ENCODE measurements at places on chromosomes 7 and 10.
A peak's percentile ranks its signal among the peaks of the same experiment; 100 is the strongest.

DNA sequence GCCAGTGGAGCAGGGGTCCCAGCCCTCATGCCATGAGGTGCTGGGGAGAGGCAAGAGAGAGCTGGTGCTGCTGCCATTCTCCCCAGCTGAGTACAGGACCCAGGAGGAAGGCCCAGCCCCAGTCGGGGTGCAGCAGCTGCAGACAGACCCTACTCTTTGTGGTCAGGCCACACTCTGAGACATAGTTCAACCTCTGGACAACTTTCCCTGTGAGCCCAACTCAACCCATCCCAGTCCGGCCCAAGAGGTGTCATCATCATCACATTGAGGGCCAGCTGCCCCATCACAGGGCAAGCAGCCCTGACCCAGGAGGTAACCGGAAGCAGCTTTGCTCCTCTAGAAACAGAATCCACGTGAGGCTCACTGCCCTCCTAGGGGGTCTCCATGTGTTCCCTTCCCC lies 133.8 kb upstream of the KCNMA1 start:
- DNase-seq: no peak

DNA sequence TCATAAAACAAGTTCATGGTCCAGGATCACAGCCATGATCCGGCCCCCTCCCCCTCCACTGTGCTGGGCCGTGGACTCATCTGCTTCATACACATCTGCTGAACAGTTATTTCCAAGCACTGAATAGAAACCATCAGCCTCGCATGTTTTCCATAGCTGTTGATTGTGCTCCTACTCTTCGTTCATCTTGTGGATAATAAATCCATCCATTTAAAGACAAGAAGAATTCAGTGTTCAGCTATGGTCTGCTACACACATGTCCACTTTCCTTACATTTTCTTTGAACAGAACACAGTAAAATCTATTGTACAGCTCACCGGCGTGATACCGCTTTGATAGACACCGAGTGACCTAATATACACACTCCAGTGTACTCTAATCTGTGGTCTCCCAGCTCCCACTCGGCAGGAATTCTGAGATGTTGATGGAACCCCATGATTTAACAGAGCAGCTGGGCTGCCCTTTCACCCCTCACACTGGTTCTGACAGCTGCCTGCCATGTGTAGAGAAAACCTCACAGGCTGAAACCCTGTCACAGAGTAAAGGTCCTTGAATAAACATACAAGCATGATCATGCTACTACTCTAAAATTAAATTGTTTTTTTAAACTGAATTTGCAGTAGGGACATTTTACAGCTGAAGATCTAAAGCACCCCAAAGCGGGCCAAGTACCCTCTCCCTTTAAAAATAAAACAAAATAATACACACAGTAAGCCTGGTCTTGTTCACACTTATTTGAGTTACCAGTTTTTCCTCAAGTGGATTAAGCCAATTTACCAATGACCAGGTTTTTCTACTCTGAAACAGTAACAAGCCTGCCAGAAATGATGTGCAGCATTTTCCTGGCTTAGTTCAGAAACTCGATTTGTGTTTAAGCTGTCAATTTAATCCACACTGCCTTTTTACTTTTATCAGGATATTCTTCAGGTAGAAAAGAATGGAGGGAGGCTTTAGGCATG lies 95.1 kb upstream of the FZD1 start:
- no peak for DNase-seq

DNA sequence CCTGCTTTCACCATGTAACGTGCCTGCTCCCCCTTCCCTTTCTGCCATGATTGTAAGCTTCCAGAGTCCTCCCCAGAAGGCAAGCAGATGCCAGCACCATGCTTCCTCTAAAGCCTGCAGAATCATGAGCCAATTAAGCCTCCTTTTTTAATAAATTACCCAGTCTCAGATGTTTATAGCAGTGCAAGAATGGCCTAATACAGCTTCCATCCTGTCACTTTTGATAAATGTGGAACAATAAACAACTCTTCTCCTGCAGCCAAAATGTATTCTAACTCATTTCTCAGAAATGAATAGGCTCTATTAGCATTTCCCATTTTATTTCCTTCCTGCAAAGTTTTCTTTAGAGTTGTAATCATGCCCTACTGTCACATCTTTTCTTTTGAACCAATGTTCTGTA lies 43.4 kb downstream of the C7orf25 start:
- DNase-seq: no peak

GRCh38 chr7:110835218-110835617 lies 255.7 kb upstream of the LRRN3 start:
- no peak for DNase-seq

GRCh38 chr10:16441173-16441840 lies 4.5 kb downstream of the PTER start:
- peak; percentile 31 for DNase-seq

GRCh38 chr10:100612601-100613595 lies 77.2 kb downstream of the HIF1AN start:
- DNase-seq: no peak

DNA sequence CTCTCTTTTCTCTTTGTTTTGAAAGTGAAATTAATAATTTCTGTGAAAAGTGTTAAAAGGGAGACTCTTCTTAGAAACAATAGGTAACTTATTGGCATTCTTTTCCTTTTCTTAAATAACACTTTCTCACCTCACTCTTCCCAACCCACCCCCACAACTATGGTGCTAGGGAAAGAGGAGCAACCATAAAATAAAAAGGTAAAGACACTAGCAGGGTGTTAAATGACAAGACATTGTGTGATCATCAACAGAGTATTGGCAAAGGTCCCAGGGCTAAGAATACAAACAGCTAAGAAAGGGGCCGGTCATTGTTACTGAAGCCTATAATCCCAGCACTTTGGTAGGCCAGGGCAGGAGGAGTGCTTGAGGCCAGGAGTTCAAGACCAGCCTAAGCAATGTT lies 183.7 kb downstream of the NEBL start:
- no peak for DNase-seq

DNA sequence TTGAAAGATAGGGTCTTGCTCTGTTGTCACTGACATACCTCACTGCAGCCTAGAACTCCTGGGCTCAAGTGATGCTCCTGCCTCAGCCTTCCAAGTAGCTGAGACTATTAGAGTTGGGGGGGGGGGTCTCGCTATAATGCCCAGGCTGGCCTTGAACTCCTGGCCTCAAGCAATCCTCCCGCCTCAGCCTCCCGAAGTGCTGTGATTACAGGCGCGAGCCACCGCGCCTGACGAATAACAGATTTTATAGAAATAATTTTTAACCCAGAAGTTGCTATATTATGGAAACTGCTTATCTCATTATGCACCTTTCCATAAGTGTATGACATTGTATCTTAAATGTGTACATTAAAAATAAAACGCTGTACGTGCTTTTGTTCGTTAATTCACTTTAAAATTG lies 846 bp downstream of the ANKRD26 start:
- no peak for DNase-seq

- DNase-seq: peak; percentile 93
Observed at GRCh38 chr10:34815185-34816084, at the start of gene PARD3. Gene PARD3, minus strand, starts transcription at chr10:34815296. Its CDS starts 301 bp downstream, at chr10:34814995.

DNA sequence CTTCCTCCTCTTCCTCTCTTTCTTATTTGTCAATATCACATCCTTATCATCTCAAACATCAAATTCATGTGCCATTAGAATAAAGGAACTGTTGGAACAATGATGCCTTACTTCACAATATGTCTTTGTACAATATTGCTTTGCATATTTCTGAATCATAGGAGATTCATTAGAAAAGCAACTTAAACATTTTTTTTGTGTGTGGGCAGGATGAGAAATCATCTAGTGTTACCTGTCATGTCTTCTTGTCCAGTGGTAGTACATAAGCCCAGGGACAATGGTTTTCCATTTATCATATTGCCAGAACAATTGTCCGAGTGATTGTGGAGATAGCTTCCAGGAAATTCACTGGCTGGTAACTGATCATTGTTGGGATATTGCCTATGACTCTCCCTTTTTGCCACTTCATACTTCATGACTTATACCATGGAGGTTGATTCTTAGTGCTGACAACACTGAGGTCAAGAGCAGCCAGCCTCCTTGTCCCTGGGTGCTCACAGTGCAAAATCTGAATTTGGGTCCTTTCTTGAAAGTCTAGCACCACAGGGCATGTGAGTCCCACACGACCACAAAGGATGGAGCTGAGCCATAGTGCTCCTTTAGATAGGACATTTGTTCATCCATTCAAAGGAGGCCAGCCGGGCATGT lies 215.0 kb downstream of the MDFIC start:
- no peak for DNase-seq

DNA sequence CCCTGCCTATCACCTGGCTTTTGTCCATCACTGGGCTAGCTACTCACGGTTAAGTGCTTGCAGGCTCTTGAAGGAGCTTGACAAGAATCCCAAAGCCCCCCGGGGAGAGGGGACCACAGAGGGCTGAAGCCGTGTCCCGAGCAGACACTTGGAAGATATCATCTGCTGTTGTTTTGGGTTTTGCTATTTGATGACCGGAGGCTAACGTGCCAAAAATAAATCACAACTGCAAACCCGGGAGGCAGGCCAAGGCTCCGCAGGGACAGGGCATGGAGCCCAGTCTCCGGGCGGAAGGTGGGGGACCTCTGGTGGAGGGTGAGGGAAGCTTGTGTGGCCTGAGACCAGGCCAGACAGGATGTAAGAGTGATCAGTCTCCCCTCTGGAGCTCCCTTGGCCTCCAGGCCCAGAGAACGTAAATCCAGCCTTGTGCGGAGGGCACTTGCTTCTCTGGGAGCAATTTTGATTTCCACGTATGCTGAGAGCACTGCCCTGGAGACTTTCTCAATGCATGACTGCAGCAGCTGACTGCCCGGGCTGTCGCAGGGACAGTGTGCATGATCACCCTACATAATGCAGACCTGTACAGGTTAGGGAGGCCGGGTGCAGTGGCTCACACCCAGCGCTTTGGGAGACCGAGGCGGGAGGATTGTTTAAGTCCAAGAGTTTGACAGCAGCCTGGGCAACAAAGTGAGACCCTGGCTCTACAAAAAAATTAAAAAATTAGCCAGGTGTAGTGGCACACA lies at the start of gene PHKG1:
PHKG1 (minus strand) TSS at position 164 of the 743 bp plus-strand sequence. CDS start 4,011 bp downstream, outside the sequence.
- peak; percentile 93 for DNase-seq

- no peak for DNase-seq
Observed at GRCh38 chr7:71504697-71505441, 372.9 kb downstream of the GALNT17 start.

DNA sequence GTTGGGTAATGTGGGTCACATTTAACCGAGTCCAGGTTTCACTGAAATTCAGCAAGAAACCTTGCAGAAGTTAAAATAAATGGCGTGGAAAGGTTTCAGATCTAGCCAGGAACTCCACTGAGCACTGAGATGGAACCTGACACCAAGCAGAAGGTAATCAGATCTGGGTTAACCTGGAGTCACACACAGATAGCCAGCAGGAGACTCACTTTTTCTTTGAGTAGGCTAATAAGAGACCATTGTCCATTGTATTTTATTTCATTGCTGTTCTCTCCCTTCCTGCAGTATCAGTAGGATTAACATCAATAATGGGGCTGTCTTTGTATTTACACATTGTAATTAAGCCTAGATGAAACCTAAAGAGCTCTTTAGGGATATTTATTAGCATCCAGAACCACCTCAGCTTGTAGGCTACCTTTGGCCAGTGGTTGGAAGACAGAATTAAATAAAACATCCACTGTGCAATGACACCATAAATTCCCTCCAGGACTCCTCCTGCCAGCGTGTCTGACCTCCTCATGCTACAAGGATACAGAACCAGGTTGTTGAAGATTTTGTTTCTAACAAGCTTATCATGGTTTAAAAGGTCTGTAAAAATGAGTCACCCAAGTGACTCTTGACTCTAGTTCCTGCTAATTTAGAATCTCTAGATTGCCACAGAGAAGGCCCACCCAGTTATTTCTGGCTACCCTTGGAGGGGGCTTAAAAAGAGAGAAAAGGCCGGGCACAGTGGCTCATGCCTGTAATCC lies 151.1 kb downstream of the SORCS1 start:
- DNase-seq: no peak

- DNase-seq: peak; percentile 75
Observed at GRCh38 chr7:2403718-2404648, 572 bp downstream of the CHST12 start.

All from GM03348 (cell line).